ENCODE measurements at places on chromosomes 7 and 10.

DNA sequence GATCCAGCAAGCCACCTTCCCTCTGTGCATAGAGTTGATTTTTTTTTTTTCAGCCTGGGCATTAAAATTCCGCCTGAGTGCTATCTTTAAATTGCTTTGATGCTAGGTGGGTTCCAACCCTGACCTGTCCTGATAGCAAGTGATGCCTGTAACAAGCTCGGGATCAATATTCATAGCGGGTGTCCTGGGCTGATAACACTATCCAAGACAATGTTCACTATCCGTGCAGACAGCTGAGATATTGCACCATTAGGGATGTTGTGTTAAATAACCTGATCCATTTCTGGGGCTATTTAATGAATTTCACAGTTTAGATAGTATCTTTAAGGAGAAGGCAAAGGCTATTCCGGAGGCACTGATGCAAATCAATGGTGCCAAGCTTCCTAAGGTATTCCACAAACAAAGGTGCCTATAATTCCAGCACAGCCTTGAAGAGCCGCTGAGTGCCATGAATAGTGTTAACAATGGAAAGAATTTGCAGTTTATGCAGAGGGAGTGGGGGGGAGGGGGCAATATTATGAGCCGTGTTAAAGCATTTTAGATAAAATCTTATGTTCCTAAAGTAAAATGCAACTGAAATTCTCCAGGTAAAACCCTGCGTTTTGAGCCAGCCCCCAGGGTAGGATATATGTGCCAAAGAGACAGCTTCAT is 4.2 kb upstream of the NKX1-2 start:
- DNase-seq, result no peak

DNA sequence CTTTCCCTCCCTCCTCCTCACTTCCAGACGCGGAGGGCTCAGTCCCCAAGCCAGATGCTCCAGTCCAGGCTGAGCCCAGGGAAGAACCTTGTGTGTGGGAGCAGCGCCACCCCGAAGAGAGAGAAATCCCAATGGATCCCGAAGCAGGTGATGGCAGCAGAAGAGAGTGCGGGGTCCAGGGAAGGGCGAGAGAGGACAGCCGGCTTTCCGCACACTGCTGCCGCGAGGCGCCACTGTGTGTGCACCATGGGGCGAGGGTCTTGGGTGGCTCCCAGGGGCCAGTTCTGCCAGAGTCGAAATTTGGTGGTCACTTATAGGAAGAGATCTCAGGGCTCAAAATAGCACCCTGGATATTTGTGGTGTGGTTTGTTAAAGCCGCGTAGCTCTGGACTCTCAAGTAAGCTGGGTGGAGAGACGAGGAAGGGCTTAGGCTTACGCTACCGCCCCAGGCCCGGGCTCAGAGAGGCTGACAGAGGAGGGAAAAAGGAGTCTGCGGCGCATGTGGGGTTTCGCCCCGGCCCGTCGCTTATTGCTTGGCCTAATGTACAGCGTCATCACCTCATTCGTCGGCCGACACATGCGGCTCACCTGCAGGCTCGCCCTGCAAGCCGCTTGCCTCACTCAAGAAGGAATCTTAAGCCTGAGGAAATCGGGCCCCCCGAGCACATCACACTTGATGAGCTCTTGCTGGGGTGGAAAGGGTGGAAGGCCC is 12.1 kb downstream of the ZNF282 start:
- DNase-seq, result no peak

DNA sequence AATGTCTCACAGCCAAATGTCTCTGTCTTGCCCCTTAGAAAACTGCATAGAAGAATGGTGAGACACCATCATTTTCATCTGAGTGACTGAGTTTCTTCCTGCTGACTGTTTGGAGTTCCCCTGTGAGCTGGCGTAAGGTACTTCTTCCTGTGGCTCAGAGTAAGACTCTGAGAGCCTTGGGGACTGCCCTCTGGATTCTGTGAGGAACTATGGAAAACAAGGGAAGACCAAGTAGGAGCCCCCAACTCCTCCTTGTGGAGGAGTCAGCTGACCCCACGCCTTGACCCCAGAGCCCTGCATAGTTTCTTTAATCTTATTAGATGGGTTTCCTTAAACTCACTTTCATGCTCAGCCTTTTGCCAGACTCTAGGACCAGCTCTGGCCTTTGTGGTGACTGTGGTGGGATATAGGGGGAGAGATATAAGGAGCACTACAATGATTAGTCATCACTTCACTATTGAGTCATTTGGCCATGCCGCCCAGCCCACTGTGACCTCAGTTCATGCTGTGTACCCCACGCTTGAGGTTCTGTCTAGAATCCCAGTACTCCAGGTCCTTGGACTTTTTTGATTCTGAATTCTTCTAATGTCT is 51.8 kb upstream of the FAM133B start:
- no peak for DNase-seq

- no peak for DNase-seq
These were observed 23.7 kb downstream of the XPNPEP1 start for GRCh38 chr10:109899356-109900331.

- no peak for DNase-seq
These were observed 9.3 kb downstream of the TCAF1 start for GRCh38 chr7:143892527-143893300.

GRCh38 chr7:102875700-102876295 is 37.0 kb upstream of the LRRC17 start:
- DNase-seq, result no peak

- DNase-seq, result no peak
These were observed 475.3 kb upstream of the C7orf33 start for GRCh38 chr7:148115308-148115707.

- DNase-seq, result no peak
These were observed 14.4 kb upstream of the TTYH3 start for GRCh38 chr7:2617325-2617905.

- DNase-seq, result no peak
These were observed 1.0 kb downstream of the PRR15 start for GRCh38 chr7:29564496-29565223.

GRCh38 chr10:16867990-16868389 is 50.8 kb upstream of the RSU1 start:
- DNase-seq, result no peak

DNA sequence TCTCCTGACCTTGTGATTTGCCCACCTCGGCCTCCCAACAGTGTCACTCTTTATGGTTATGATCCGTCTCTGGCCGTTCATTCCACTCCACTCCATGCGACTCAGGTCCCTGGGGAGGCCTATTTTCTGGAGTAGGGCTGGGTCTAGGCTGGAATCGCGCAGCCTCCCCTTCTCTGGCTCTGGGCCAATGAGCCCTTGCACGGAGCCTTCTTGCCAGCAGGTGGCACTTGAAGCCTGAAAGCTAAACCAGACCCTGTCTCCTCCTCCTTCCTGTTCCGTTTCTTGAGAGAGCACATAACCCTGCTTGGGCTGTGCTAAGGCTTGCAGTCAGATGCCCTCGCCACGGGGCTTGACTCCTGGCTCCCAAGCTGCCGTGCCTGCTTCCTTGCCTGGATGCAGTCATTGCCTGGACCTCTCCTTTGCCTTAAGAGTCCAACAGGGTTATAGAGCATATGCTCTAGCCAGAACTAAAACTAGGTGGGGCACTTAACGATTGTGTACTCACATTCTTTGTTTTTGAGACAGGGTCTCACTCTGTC is 9.6 kb upstream of the DNAJB12 start:
- DNase-seq, result peak; percentile 76

GRCh38 chr10:5442065-5442989 is 30.0 kb downstream of the NET1 start:
- no peak for DNase-seq

DNA sequence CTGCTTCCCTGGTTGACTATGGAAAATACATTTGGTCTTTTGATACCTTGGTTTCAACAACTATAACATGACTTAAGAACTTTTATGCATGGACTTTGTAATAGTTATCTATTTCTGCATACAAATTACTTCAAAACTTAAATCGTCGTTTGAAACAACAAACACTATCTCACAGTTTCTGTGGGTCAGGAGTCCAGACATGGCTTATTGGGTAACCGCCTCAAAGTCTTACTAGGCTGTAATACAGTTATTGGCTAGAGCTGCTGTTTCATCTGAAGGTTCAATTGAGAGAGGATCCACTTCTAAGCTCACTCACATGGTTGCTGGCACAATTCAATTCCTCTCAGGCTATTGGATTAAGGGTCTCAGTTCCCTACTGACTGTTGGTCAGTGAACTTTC is 135.1 kb downstream of the LYZL1 start:
- DNase-seq, result no peak

GRCh38 chr7:132083126-132083525 is 493.1 kb downstream of the PLXNA4 start:
- DNase-seq, result no peak

DNA sequence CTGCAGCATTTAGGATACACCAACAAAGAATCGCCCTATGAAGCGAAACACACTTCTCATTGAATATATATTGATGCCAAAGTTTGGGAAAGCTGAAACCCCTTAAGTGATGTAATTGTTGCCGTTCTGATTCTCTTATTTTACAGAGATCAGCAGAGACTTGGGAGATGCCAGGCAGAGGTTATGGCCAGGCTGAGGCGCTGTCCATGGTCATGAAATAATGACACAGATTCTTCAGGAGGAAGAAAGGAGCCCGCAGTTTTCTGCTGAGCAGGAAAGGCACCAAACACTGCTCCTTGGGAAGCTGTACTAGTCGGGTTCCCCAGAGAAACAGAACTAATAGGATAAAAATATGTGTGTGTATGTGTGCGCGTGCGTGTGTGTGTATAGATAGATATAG is 566.0 kb downstream of the CALN1 start:
- DNase-seq, result no peak

DNA sequence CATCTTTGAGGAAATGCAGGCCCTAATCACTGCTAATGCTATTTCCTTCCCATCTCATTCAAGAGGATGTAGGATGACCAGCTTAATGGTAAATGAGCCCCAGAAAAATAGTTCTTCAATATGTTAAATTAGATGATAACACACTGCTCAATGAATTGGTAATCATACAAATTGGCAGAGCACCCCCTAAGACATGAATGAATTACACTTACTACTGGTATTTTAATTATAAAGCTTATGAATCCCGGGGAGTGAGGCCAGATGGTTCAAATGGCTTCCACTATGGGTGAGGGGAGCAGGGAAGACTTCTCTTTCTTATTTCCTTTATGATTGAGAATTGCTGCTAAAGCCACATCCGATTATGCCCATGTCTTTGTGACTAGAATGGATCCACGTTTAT is 159.2 kb upstream of the TARP start:
- DNase-seq, result no peak

GRCh38 chr7:129780257-129780973 is 168.9 kb downstream of the NRF1 start:
- DNase-seq, result peak; percentile 56

DNA sequence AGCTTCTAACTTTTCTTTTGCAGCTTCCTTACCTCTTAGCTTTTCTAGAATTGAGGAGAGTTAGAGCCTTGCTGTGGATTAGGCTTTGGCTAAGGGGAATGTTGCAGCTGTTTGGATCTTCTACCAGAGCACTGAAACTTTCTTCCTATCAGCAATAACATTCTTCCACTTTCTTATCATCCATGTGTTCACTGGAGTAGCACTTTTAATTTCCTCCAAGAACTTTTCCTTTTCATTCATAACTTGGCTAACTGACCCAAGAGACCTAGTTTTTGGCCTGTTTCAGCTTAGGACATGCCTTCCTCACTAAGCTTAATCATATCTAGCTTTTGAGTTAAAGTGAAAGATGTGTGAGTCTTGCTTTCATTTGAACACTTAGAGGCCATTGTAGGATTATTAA is 19.6 kb downstream of the MINPP1 start:
- no peak for DNase-seq

GRCh38 chr10:62327885-62328284 is 46.3 kb upstream of the ZNF365 start:
- DNase-seq, result no peak

- no peak for DNase-seq
These were observed 34.9 kb upstream of the TUBB8 start for GRCh38 chr10:83930-84530.

DNA sequence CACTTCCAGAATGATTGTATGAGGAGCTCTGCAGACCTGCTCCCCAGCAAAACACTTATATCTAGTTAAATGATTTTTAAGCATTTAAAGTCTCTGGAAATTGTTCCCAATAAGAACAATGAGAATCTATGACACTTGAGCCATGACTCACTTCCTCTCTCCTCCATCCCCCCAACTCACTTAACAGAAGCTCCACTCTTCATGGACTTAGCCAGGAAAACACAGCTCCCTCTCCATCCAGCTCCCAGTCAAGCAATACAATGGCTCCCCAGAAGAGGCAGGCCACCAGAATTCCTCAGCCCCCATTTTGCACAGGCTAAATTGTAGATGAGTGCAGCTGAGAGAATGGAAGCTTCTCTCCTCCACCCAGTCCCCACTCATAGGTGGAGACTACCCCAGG is 27.0 kb downstream of the AOC1 start:
- DNase-seq, result no peak

DNA sequence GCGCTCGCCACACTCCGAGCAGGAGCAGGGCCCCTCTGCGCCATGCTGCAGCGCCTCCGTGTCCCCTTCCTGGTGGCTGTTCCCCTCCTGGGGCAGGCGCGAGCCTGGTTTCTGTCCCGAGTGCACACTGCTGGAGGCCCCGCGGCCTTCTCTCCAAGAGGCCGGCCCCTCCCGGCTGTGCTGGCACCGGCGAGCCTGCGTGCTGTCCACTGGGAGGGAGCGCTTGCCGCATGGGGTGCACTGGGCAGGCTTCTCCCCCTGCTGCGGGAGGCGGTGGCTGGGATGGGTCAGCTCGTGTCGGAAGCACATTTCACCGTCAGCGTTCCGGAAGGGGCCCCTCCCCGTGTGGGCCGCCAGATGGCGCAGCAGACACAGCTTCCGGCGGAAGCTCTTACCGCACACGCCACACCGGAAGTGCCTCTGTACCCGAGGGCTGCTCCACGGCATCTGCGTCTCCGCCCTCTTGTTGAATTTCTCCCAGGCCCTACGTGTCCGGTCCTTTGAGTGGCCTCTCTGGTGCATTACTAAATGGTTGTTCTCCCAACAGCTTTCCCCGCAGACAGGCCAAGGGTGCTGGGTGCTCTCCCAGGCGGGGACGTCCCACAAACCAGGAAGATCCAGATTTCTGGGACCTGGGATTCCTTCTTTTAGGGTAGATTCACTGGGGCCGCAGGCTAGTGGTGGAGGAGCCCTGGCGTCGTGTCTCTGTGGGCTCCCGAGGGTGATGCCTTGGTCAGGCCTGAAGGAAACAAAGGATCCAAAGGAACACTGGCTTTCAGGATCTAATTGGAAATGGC is 18.7 kb downstream of the ZNF786 start:
- DNase-seq, result peak; percentile 17

DNA sequence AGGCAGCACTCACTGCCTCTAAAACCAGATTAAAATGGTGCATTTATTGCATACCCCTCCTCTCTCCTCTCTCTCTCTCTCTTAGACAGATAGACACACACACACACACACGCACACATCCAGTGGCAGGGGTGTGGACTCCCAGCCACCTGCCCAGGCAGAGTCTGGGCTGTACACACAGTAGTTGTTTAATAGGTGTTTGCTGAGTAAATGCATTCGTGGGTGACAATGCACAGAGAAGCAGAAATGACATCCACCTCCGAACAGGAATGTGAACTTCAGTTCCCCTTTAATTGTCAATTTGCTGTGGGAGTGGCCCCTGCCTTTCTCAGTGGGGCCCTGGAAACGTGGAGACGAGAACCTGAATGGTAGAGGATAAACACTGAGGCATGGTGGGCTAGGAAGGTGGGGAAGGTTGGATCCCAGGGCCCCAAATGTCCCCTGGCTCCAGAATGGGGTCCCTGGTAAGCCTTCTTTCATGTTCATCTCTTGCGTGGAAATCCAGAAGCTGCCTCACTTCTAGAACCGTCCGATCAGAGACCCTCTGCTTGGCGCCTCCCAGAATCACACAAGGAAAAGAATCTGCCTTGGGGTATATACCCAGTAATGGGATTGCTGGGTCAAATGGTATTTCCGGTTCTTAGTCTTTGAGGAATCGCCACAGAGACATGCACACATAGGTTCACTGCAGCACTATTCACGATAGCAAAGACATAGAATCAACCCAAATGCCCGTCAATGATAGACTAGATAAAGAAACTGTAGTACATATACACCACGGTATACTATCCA is 58.5 kb upstream of the ECHDC3 start:
- no peak for DNase-seq
